ENCODE measurements at places on chromosomes 2 and 18.

- DNase-seq: no peak
Measured at GRCh38 chr2:226398580-226398979, 401.0 kb downstream of the IRS1 start.

DNA sequence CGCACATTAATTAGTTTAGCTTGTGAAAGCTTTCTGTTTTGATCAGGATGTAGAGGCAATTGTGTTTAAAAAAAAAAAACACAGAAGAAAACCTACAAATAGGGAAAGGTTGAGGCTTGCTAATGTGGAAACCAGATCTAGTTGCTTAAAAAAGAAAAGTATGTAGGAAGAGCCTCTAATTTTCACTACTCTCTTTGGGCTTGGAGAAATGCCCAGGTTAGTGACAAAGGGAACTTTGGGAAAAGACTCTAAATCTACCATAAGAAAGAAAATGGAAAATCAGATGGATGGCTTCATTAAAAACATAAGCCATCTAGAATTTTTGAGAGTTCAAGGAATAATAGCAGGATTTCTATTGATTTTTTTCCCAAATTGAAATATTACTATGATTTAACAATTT lies 47.3 kb upstream of the SLC38A11 start:
- DNase-seq: no peak

DNA sequence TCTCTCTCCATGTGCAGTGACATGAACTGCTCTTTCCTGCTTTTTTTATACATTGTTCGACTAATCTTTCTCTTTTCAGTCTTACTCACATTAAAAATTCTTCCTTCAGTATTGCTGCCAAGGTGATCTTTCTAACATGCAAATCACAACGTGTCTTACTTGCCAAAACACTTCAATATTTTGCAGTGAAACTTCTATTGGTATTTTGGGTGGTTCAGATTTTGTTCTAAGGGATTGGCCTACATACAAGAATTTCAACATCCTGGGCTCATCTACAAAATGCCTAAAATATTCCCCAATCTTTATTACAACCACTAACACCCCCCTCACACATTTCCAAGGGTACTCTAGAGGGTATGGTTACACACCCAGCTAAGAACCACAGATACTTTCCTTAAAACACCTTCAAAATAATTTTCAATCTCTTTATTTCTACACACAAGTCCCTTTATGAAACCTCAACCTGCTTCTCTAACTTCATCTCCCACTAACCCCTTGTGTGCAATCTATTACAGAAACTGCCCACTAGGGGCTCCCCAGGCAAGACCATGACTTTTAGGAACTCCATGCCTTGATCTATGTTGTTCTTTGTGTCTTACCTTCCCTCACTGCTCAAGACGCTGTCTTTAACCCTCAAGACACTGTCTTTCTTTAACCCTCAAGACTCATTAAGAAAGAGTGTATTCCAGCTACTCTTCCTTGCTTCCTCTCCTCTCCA lies 50.9 kb downstream of the COL3A1 start:
- no peak for DNase-seq

GRCh38 chr2:240791821-240792628 lies 28.0 kb downstream of the KIF1A start:
- no peak for DNase-seq

All from NCI-H345 (cell line).